ENCODE measurements at places on chromosomes 12 and 14.
A peak's percentile ranks its signal among the peaks of the same experiment; 100 is the strongest.

- DNase-seq, result no peak
Measured at GRCh38 chr12:2051700-2052621, 826 bp upstream of the CACNA1C start.

DNA sequence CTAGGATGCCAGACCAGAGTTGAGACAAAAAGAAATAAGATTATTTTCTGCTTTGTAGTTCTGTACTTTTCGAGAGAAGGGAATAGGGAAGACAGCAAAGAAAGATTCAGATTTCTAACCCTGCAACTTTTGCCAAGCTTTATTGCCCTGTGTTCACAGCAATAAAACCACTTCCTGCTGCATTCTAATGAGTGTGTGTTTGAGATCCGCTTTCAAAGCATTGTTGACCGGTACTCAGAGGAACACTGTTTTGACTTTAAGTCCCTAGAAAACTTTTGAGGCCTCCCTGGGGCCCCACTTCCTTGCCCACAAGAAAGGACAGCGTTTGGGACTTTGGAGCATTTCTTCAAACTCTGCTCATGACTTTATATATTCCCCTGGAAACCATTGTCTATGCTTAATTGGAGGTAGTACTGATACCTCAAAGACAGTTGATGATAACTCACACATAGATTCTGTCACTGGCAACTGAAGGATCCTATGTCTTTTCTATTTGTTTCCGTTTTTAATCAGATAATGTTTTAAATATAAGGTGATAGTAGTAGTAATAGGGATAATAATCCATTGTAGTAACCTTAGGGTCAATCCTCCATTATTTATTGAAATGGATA is 1.3 kb downstream of the RNASE6 start:
- DNase-seq, result no peak

DNA sequence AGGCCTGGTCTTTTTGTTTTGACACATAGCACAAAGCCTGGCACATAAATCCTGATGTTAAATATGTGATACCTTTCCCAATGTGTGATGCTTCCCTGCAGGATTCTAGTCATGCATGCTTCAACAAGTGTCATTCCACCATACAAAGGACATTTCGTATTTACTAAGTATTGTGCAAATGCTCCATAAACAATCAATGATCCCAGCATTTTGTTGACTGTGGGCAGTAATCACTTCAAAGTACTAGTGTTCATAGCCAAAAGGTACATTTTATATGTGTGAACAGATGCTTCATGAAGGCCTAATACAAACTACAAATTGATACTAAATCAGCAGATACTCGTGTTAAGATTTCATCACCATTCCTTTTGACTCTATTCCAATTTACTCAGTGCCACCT is 4.4 kb downstream of the CCNB1IP1 start:
- no peak for DNase-seq

GRCh38 chr12:66044731-66045130 is 85.8 kb downstream of the LLPH start:
- no peak for DNase-seq

DNA sequence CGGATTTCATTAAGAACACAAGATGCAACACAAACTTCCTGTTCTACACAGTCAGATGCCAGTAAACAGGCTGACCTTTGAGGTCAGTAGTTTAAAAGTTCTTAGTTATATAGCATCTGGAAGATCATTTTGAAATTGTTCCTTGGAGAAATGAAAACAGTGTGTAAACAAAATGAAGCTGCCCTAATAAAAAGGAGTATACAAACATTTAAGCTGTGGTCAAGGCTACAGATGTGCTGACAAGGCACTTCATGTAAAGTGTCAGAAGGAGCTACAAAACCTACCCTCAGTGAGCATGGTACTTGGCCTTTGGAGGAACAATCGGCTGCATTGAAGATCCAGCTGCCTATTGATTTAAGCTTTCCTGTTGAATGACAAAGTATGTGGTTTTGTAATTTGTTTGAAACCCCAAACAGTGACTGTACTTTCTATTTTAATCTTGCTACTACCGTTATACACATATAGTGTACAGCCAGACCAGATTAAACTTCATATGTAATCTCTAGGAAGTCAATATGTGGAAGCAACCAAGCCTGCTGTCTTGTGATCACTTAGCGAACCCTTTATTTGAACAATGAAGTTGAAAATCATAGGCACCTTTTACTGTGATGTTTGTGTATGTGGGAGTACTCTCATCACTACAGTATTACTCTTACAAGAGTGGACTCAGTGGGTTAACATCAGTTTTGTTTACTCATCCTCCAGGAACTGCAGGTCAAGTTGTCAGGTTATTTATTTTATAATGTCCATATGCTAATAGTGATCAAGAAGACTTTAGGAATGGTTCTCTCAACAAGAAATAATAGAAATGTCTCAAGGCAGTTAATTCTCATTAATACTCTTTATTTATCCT is 13.5 kb downstream of the PTGER2 start:
- DNase-seq, result peak; percentile 2

- no peak for DNase-seq
Measured at GRCh38 chr12:41459111-41459905, 271.2 kb downstream of the PDZRN4 start.

DNA sequence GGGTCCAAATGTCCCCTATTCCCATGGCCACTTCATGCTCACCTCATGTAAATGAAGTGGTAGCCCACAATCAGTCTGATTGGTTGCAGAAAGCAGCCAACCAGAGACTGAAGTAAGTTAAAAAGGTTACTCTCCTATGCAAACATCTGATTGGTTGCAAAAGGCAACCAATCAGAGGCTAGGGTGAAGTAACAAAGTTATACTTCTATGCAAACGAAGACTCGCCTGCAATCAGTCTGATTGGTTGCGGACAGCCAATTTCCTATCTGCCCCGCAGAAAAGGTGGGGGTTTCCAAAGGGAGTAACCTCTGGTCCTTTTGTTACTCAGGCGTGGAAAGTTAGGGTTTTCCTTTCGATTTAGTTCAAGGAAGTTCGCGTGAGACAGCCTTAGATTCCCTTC is 208.1 kb upstream of the NEDD1 start:
- no peak for DNase-seq

DNA sequence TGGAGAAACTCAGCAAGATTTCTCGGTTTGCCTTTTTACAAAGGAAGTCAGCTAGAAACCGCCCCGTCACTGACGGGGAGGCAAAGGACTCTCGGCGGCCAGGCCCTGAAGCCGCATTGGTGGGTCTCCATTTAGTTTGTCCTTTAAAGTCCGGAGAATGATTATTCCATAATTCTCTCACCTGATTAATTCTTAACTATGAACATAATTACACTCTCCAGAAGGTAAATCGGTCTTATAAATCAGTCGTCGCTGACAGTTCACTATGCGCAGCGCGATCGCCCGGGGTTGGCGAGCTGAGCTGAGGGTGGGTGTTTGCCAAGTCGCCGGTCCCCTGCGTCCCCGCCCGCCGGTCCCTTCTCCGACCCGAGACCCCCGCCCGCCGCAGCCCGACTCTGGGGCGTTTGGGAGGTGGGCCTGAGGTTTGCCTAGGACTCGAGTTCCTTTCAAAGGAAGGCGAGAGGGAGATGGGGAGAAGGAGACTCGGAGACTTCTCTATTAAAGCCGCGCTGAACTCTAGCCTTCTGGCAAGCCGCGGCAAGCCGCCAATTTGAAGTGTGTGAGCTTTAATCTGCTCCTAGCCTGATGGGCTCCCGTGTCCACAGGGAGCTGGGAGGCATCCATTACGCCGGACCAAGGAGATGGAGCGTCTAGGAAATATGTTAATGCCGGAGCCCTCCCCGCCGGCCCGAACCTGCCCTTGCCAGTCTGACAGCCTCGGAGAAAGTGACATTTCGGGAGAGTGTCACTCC is 392.9 kb downstream of the NOVA1 start:
- no peak for DNase-seq

GRCh38 chr14:34450542-34450915 is 11.5 kb downstream of the SPTSSA start:
- DNase-seq, result no peak

GRCh38 chr12:3202734-3203446 is 125.7 kb downstream of the TSPAN9 start:
- no peak for DNase-seq

GRCh38 chr12:102144221-102144620 is 24.2 kb downstream of the PARPBP start:
- DNase-seq, result no peak

GRCh38 chr12:92989715-92990484 is 60.8 kb upstream of the EEA1 start:
- no peak for DNase-seq

- DNase-seq, result no peak
Measured at GRCh38 chr12:51997136-51997535, 9.6 kb upstream of the TAMALIN start.

- DNase-seq, result peak; percentile 30
Measured at GRCh38 chr14:57189070-57189469, 79.6 kb downstream of the EXOC5 start.

- DNase-seq, result no peak
Measured at GRCh38 chr12:68641138-68641537, 30.4 kb downstream of the RAP1B start.

DNA sequence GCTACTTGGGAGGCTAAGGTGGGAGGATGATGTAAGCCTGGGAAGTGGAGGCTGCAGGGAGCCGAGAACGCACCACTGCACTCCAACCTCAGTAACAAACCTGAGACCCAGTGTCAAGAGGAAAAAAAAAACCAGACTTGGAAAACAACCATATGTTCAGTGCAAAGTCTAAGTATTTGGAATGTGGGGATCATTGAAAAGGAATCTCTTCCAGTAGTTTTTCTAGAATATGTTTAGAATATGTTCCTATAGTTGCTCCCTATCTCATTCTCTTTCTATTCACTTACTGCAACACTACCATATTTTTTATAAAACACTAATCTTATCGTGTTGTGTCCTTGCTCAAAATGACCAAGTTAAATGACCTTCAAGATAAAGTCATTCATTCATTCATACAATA is 423.5 kb upstream of the SOX5 start:
- no peak for DNase-seq

- DNase-seq, result no peak
Measured at GRCh38 chr12:131640525-131640924, 70.4 kb upstream of the SFSWAP start.

GRCh38 chr12:132239796-132240668 is 89.4 kb downstream of the GALNT9 start:
- no peak for DNase-seq

DNA sequence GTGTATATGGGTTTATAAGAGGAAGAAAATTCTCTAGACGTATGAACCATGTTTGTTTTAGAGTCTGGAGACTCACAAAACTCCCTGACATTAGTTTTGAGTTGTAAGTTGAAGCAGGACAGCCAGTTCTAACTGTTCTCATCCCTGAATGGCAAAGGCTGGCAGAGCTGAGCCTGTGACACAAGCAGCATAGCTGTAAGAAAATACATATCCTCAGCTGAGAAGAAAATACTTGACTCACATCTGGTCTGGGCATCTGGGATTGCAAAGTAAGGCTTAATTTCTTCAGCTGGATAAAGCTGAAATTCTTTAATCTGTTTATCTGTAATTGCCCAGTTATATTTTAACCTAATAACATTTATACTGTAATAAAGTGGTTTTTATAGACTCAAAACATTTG is 156.3 kb downstream of the PELI2 start:
- DNase-seq, result no peak

- no peak for DNase-seq
Measured at GRCh38 chr12:123946152-123946515, 26.5 kb downstream of the CCDC92 start.

GRCh38 chr12:92404259-92404894 is 258.7 kb upstream of the BTG1 start:
- DNase-seq, result no peak

- DNase-seq, result no peak
Measured at GRCh38 chr14:105332350-105332874, 17.9 kb downstream of the PACS2 start.

- DNase-seq, result no peak
Measured at GRCh38 chr12:64459394-64459891, 7.5 kb downstream of the TBK1 start.

GRCh38 chr12:1741154-1741949 is 50.5 kb downstream of the ADIPOR2 start:
- DNase-seq, result no peak

DNA sequence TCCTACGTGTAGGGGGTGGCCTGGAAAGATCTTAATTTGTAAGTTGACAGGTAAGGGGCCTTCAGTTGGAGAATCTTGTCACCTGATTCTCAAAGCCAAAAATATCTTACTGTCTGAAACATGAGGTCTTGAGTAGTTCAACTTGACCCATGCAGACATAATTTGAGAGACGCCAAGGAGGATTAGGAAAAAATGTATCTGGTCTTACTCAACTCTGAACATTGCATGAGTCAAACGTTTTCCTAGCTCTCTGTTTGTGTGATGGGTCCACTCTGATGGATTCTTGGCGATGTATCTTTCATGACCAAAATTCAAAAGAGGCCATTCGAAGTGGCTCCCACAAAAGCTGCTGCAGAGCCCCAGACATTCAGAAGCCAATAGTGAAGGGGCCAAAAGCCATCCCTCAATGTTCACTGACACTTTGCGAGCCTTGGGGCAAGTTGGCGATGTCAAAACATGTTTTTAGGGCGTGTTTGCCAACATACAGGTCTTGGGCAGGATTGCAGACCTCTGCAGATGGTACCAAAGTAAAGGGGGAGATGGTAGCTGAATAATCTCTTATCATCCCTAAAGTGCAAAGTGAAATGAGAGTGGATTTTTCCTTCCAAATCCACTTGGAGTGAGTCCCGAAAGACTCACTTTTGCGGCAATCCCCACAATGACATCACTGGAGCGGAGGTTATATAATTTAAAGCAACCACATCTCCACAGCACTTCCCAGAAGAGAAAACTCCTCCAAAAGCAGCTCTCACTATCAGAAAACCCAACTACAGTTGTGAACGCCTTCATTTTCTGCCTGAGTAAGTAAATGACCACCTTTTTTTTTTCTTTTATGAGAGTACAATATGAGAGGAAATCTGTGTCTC is at the start of gene BDKRB1:
TSS of gene BDKRB1 (plus strand) at position 710 of the 866 bp plus-strand sequence. CDS start 7,473 bp downstream, outside the sequence.
- no peak for DNase-seq

- no peak for DNase-seq
Measured at GRCh38 chr14:75333606-75334548, 55.2 kb downstream of the FOS start.

DNA sequence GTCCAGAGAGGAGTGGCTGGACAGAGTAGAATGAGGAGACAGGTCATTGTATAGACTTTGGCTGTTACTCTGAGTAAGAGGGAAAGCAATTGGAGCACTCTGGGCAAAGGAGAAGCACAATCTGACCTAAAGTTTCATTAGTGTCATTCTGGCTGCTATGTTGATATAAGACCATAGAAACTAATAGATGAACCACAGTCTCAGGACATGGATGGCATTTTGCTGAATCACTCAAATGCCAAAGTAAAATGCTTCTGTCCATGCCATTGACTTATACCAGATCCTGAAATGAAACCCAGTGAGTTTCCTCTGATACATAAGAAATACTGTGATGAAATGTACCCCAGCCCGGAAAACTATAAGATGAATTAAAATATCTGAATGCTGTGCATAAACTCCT is 65.8 kb upstream of the COCH start:
- DNase-seq, result no peak

DNA sequence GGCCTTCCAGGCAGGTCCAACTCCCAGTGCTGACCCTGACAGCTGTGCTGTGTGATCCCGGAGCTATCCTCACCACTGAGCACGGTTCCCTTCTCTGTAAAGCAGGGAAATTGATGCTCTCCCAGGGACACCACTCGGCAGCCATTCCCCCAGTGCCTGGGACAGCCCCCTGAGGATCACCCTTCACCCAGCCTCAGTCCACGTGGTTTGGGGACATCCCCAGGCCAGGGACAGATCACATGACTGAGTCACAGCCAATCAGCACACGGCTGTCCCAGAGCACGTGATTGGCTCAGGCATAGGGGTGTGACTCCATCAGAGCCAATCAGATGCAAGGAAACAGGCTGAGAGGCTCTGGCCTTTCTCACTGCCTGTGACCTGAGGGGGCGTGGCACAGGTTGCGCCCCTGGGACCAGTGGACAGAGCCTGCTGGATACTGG is 68.8 kb upstream of the SFSWAP start:
- no peak for DNase-seq

All from NCI-H510A (cell line).